ENCODE measurements at places on chromosomes 4 and X.

GRCh38 chr4:158801066-158801465 is 32.2 kb downstream of the FNIP2 start:
- peak; percentile 32 for DNase-seq

GRCh38 chr4:8703401-8703696 is 110.8 kb downstream of the CPZ start:
- DNase-seq, result no peak

DNA sequence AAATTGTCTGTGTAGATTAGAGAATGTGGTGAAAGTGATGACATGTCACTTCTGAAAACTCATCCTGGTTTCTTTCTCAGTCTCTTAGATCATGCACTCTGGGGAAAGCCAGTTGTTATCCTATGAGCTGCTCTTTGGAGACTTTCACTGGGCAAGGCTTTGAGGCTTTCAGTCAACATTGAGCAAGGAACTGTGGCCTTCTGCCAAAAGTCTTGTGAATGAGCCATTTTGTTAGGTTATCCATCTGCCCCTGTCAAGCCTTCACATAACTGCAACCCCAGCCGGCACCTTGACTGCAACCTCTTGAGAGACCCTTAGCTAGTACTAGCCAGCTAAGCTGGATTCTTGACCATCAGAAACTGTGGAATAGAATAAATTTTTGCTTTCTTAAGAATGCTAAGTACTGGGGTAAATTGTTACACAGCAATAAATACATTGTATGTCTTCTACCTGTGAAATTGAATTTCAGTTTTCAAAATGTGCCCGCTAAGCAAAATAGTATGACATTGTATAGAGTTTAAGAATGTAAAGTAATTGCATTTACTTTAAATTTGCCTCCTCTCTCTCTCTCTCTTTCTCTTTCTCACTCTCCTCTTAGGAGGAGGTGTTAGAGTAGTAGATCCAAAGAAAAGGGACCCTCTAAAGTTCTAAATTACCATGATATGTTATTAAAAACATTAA is 1273.0 kb downstream of the RAPGEF2 start:
- no peak for DNase-seq

DNA sequence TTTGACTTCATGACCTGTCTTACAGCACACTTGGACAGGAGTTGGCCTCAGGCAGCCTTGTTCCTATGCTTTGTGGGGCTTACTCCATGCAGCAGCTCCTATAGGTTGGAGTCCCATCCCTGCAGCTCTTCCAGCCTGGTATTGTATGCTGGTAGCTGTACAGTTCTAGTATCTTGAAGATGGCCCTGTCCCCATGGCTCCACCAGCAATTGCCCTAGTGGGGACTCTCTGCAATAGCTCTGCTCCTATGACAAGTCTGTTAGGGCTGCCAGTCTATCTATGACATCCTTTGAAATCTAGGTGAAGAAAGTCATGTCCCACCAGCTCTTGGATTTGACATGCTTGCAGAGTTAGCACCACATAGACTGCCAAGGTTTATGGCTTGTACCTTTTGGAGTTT is 252.6 kb downstream of the ANTXR2 start:
- no peak for DNase-seq

- DNase-seq, result no peak
Measured at GRCh38 chr4:38762560-38762959, 20.2 kb downstream of the TLR10 start.

- peak; percentile 37 for DNase-seq
Measured at GRCh38 chr4:48756689-48757220, 23.3 kb downstream of the FRYL start.

GRCh38 chrX:72712094-72712755 is 1.9 kb downstream of the PHKA1 start:
- no peak for DNase-seq

- DNase-seq, result no peak
Measured at GRCh38 chrX:42237956-42238355, 314.6 kb upstream of the CASK start.

DNA sequence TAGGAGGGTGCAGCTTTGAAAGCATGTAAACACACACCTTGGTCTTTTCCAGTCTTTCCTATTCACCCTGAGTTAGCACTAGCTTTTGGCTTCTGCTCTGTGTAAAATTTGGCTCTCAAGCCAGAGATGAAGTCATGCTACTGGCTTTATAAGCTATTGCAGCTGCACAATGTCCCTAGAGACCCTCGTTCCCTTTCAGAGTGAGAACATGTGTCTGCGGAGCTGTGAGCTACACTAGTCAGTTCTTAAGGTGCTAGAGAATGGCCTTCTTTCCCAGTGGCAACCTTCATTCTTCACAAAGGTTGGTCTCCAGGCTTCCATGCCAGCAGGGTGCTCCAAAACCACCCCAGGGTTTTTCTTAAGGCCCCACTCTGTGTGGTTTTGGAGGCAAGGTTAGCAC is 199.1 kb downstream of the SPATA18 start:
- no peak for DNase-seq

DNA sequence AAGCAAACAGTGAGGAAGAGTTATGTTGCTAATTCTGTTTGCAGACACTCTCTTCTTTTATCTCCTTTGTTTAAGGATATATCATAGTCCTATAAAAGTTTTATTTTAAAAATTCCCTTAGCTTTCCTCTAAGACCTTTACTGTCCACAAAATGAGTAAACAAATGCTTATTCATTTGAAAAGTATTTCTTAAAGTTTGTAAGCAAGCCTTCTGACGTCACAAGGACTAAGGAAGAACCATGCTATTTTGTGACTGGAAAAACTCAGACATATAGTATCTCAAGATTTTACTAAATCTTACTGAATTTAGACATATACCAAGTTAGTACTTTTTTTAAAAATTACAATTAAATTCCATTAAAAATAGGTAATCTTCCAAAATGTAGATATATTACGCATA is 5.2 kb upstream of the RBMXL3 start:
- DNase-seq, result no peak

DNA sequence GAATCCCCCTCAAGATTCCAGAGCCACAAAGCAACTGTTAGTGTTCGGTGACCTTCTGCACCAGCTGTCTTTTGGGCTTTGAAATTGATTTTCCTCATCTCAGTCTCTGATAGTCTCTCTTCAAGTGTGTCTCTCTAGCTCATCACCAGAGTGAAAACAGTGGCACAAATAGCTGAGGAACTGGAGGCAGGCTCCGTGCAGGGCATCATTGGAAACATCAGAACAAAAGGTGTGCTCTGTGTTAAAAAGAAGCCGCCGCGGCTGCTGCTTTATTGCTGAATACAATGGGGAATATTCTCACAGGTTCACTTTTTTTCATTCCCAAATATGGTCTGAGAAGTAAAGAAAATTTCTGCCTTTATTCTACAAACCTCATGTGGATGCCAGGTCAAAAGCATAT is 297.5 kb downstream of the DCTD start:
- no peak for DNase-seq

- DNase-seq, result peak; percentile 17
Measured at GRCh38 chrX:107826238-107827029, 768 bp downstream of the MID2 start.

- no peak for DNase-seq
Measured at GRCh38 chrX:16592194-16592770, 57.7 kb upstream of the S100G start.

DNA sequence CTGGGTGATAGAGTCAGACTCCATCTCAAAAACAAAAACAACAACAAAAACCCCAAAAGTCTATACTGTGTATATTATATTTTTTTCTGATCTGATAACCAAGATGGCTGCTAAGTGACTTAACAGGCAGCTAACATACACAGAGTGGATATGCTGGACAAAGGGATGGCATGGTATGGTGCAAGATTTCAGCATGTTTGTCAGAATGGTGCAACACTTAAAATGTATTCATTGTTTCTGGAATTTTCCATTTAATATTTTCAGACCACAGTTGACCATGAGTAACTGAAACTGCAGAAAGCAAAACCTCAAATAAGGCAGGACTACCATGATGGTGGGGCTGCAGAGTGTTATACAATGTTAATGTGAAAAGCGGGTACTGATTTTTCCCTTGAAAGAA is 6.1 kb upstream of the BOD1L1 start:
- no peak for DNase-seq

- DNase-seq, result no peak
Measured at GRCh38 chr4:78079726-78080430, 22.8 kb downstream of the FRAS1 start.

- no peak for DNase-seq
Measured at GRCh38 chr4:31984872-31985271, 1264.7 kb downstream of the PCDH7 start.

Data from RCC 7860 (cell line).